Transverse colon (tissue), 4 donors: ENCODE measurements at places on chromosomes 3 and 15. TPM values are rescaled to one million over a fixed set of nuclear protein-coding genes. Genes with fewer than 3 reads are reported as not detected.

DNA sequence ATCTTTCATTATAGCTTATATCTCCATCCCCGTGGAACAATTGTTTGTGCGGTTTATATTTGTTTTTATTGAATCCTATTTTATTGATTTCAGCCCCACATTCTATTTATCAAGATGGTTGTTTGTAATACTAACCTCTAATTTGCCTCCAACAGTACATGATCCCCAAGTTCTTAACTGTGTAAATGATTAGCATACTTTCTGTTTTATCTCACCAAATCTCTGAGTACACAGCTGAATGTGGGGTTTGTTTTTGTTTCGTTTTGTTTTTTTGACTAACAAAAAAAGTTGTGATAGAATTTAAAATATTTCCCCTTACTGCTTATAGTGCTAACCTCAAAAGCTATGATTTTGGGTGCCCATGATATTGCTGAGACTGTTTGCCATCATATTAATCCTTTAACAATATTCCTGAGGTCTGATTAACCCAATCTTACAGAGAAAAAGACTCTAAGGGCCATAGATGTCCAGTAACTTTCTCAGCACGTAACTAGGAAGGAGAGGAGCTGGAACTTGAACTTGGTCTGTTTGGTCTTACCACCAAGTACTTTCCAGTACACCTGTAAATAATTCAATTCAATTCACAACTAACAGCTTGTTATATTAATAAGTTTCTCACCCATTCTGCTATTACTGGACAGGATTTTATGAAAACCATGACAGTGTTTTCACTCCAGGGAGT lies 789.8 kb downstream of the TUSC7 start:
- H3K27me3 ChIP-seq, result no peaks in the 10 kb centered on the region
- no peaks in the 10 kb centered on the region for H3K4me1 ChIP-seq
- H3K36me3 ChIP-seq, result no peaks in the 10 kb centered on the region
- no peak overlapping the region for H3K4me3 ChIP-seq

DNA sequence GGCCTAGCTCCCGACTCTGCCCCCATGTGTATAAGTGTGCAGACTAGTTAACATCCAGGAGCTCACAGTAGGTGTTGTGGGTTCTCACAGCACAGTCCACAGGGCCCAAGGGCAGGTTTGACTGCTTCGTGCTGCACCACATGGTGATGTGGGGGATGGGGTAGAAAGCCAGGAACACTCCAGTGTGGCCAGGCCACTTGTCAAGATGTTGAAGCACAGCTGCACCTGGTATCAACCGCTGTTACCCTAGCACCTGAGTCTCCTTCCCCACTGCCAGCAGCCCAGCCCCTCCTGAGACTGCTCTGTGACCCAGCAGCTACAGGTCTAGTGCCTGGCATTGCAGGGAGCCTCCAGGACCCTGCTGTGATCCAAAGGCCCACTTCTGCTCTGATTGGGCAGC lies 53.4 kb downstream of the CHDH start:
- DNase-seq, result no peak
- H3K27ac ChIP-seq, result no peak overlapping the region

DNA sequence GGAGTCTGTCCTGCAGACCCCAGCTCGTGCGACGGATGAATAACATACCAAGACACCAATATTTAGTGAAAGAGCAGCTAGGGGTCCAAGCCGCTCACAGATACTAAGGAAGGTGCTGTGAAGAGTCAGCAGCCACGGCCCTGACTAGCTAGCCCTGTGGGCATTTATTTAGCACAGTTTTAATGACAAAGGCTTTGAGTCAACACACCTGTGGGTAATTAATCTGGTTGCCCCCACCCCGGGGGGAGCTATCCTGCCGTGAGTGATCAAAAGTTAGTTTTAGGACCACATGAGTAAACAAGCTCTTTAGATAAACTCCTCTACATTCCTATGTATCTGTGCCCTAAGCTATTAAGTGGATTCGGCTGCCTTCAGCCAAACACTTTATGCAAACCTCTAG lies 18.7 kb downstream of the CAPN3 start:
- no peaks in the 10 kb centered on the region for H3K4me1 ChIP-seq
- H3K4me3 ChIP-seq, result no peak overlapping the region
- no peak for DNase-seq
- no peaks in the 10 kb centered on the region for H3K27me3 ChIP-seq
- H3K36me3 ChIP-seq, result no peaks in the 10 kb centered on the region

GRCh38 chr3:156285626-156286025 lies 165.2 kb downstream of the KCNAB1 start:
- peaks cover 9% of the 10 kb centered on the region for H3K27me3 ChIP-seq
- H3K36me3 ChIP-seq, result no peaks in the 10 kb centered on the region
- no peaks in the 10 kb centered on the region for H3K4me1 ChIP-seq

GRCh38 chr3:139124197-139124596 lies 79.5 kb upstream of the PRR23C start:
- DNase-seq, result no peak
- no peaks in the 10 kb centered on the region for H3K36me3 ChIP-seq
- H3K27me3 ChIP-seq, result no peaks in the 10 kb centered on the region
- H3K4me1 ChIP-seq, result no peaks in the 10 kb centered on the region
- no peak overlapping the region for H3K27ac ChIP-seq

GRCh38 chr3:174216019-174216418 lies 643.1 kb upstream of the NAALADL2 start:
- no peak for DNase-seq
- H3K27ac ChIP-seq, result no peak overlapping the region
- H3K4me1 ChIP-seq, result no peaks in the 10 kb centered on the region
- no peaks in the 10 kb centered on the region for H3K27me3 ChIP-seq
- no peaks in the 10 kb centered on the region for H3K36me3 ChIP-seq

GRCh38 chr3:9806137-9806536 lies 3.9 kb upstream of the TTLL3 start:
- no peaks in the 10 kb centered on the region for H3K27me3 ChIP-seq
- peaks cover 19% of the 10 kb centered on the region for H3K4me1 ChIP-seq
- DNase-seq, result no peak
- no peak overlapping the region for H3K4me3 ChIP-seq
- H3K36me3 ChIP-seq, result peaks cover 2% of the 10 kb centered on the region

CCDC9B gene
- total RNA-seq, result 46.4 TPM

PLCL2 gene
- total RNA-seq, result 41.4 TPM
